ENCODE measurements at places on chromosomes 4 and X.

DNA sequence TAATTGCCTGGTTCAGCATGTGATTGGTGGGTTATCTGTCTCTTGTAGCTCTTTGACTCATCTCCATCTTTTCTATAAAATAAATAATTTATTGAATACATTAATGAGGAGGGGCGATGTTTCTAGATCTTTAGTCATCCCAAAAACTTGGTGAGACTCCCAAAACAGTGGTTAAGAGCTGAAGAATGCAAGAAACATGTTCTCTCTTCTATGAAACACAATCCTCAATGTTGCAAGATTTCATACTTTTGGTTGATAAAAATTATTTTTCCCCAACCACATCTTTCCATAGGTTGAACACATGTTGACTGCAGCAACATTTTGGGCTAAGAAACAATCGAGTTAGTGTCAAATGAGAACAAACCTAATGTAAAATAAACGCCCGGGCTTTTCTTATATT is 1.2 kb upstream of the TMEM47 start:
- no peak for DNase-seq

- DNase-seq, result no peak
Measured at GRCh38 chrX:32480019-32480418, 731.3 kb downstream of the DMD start.

- no peak for DNase-seq
Measured at GRCh38 chrX:104641176-104641575, 75.2 kb downstream of the IL1RAPL2 start.

DNA sequence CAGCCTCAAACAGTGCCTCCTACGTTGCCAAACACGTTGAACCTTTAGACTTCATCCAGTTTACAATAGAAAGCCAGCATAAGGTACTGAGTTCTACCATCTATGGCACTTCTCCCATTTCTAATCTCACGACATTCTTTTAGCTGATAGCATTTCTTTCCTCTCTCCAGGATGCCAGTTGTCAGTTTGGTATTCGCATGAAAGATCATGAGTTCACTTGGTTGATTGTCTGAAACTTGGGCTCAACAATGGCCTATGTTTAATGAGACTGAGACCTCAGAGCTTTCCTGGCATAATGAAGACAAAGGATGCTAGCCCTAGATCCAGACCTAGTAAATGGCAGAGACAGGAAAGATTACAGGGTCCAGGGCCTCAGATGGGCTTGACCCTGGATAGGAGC is 69.2 kb upstream of the SPRY1 start:
- no peak for DNase-seq

- DNase-seq, result no peak
Measured at GRCh38 chr4:145420595-145421214, 60.9 kb upstream of the SMAD1 start.

- no peak for DNase-seq
Measured at GRCh38 chr4:66693694-66694093, 851.6 kb downstream of the CENPC start.

GRCh38 chr4:29310252-29310651 is 1409.9 kb upstream of the PCDH7 start:
- DNase-seq, result no peak

DNA sequence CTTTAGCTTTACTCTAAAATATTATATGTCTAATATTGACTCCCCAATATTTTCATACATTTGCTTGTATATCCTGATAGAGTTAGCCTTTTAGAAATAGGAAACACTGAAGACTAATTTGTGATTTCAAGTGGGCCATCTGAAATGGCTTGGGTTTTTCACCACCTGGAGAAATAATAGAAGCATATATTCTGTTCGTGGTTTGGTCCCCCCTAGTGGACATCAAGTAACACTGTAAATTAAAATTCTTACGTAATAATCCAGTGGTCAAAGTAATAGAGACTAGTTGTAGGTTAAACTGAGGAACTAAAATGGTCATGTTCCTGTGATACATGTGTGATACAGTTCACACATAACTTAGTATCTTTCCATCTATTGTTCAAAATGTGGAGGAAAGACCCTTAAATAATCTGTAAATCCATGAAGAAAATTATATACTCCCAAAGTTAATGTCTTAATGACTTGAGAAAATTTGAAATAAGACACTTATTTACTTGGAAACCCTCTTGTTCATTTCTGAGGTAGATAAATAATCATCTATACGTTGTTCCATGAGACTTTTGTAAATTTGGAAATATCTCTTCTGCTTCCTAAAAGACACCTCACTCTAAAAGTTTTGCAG is 79.8 kb upstream of the SMARCAD1 start:
- no peak for DNase-seq

- no peak for DNase-seq
Measured at GRCh38 chr4:67750691-67751090, 3.5 kb downstream of the GNRHR start.

GRCh38 chr4:109026588-109026987 is 263.7 kb upstream of the ETNPPL start:
- no peak for DNase-seq

DNA sequence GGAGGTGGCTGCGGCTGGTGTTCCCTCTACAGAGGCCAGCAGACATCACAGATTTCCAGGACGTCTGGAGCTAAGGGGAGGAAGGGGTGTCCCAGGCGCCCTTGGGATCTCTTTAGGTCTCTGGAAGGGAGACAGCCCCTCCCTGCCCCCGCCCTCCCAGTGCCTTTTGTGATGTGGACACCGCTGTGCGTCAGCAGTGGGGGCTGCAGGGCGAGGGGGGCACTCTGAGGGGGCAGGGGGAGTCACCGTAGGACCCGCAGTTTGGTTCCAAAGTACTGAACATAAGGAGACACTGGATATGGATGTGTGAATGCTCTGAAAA is 25.6 kb upstream of the MXD4 start:
- DNase-seq, result no peak

DNA sequence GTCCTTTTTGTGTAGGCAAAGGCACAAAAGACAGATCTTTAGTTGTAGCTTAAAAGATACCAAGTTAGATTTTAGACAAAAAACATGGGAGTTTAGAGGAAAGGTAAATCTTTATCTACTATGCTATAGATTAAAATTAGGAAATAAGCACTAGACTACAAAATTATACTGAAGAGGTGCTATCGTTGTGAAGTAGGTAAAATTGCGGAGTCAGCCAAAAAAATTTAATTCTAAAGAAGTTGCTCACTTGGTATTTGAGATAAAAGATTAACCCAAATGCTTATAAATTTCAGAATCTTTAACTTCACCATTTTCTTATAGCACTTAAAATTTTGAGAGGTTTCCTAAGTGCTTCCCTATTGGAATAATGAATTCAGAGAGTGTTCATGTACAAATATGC is 604.1 kb downstream of the GRXCR1 start:
- DNase-seq, result no peak

GRCh38 chr4:186981161-186981560 is 257.5 kb upstream of the FAT1 start:
- DNase-seq, result no peak

DNA sequence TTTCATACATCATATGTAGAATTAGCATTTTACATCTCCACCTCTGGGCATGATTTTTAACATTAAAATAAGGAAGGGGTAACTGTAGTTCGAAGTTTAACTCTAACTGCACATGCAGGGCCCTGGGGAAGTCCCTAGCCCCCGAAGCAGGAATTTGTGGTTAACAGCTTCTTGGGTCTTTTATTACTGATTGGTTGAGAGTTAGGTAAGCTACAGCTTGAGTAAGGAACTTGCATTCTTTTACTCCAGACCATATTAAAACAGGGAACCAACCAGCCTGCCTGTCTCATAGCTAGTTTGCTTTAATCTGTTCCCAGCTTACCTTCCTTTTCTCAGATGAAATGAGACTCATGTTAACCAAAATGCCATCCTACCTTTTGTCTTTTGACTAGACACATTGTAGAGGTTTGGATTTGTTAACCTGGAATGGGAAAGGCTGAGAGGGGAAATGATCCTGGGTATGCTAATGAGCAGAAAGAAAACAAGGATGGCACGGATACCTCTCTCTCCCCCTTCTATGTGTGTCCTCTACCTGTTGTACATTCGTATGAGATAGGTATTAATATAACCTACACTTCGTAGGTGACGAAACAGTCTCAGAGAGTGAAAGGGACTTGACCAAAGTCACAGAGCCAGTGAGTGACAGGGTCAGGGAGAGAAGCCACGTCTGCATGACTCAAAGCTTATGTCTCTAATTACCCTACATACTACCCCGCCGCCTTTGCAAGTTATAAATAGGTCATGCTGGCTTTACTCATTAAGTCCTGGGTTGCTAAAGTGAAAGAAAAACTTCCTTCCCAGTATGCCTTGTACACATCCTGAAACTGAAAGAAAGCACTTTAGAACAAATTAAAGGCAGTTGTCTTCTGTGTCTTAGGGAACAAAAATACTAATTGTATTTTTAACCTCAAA is 119.5 kb upstream of the AFF2 start:
- DNase-seq, result no peak

DNA sequence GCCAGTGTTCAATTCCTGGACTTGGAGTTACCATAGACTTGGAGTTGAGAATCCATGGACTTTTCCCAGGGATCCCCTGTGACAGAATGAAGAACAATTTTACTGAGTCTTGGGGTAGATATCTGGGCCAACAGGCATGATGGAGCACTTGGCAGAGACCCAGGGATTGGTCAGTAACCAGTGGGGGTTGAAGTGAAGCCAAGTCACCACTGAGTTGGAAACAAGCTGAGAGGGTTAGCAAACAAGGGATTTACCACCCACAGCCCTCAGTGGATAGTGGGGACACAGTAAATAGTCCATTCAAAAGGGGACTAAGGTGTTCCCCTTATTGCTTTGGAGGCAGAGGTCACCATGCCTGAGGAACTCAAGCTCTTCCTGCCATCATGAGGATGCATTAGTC is 281.7 kb downstream of the PPP1R2C start:
- no peak for DNase-seq

DNA sequence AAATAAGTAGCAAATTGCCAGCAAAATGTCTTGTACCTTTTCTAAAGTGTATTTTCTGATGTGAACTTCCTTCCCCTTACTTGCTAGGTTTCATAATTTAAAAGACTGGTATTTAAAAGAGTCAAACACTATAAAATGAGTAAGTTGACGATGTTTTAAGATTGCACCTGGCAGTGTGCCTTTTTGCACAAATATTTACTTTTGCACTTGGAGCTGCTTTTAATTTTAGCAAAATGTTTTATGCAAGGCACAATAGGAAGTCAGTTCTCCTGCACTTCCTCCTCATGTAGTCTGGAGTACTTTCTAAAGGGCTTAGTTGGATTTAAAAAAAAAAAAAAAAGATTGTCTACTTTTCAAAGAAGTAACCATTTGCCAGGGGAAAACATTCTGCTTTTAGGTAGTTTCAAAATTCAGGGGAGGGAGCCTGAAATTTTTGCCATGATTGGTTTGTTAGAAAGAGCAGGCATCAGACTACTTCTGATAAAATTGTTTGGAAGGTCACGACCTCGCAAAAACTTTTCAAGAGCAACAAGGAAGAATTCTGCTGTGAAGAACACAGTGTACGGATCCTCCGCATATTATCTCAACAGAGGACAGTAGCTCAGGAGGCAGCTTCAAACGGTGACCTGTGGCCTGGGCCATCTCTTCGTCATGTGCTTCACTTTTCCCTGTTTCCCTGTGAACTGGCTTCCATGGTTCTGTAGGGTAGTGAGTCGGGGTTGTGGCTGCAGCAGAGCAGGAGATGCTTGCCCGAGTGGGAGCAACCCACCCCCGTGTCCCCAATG is 66.1 kb downstream of the CDS1 start:
- DNase-seq, result no peak

DNA sequence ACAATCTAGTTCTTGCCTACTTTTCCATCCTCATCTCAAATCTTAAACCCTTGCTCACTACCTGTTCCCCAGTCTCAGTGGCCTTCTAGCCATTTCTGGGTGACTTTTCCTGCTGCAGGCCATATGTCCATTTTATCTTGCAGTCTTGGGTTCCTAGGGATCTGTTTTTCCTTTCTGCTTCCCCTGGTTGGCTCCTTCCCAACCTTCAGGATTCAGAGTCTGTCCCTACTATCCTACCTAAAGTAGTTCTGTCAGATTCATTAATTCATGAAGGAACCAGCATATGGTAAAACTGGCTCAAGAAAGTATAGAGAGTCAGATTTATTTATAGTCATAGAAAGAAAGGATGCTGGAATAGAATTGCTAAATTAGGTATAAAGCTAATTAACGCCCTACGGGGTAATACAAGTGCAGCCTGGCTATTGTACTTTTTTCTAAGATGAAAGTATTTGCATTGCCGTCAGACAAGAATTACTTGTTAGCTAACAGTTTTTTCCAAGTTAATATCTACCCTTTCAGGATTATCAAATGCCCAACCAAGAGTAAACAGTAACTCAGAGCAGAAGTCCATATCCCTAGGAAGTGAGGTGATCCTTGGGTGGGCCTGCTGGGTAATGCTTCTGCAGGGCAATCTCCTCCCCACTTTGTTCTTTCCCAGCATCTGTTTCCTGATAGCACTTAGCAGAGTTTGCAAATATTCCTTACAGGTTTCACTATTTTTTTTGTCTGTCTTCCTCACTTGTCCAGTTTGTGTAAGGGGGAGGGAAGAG is 63.6 kb downstream of the REPS2 start:
- DNase-seq, result no peak

GRCh38 chr4:2964706-2965258 is 1.4 kb downstream of the GRK4 start:
- no peak for DNase-seq

DNA sequence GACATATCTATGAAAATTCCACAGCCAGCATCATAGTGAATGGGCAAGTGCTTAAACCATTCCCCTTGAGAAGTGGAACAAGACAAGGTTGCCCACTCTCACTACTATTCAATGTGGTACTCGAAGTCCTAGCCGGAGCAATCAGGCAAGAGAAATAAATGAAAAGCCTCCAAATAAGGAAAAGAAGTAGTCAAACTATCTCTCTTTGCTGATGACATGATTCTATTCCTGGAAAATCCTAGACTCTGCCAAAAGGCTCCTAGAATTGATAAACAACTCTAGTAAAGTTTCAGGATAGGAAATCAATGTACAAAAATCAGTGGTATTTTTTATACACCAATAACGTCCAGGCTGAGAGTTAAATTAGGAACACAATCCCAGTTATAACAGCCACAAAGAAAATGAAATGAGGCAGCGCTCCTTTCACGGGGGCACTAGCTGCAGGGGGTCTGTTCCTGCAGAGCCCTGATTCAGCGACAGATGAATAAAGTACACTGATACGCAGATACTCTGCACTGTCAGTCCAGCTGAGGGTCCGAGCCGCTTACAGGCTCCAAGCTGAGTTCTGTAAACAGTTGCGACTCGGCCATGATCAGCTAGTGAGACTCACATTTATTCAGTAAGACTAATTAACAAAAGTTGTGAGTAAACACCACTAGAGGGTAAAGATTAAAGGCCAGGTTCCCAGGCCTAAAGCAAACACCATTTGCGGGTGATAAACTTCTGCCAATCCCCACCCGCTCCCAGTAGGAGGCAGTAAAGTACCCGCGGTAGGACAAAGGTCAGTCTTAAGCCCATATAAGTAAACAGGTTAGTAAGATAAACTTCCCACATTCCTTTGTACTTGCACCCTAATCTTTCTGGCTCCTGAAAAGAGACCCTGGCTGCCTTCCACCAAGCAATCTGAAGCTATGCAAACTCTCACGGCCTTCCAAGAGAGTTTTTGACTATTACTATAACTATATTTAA is 290.6 kb upstream of the GRID2 start:
- DNase-seq, result no peak

- no peak for DNase-seq
Measured at GRCh38 chrX:132393992-132394391, 94.8 kb downstream of the MBNL3 start.
